ENCODE measurements at places on chromosomes 3 and 15. TPM values are rescaled to one million over a fixed set of nuclear protein-coding genes. Genes with fewer than 3 reads are reported as not detected.

GRCh38 chr3:44114142-44114541 is 127.5 kb upstream of the TOPAZ1 start:
- no peak overlapping the region for H3K4me3 ChIP-seq
- peak; percentile 47 for DNase-seq
- H3K4me1 ChIP-seq: no peaks in the 10 kb centered on the region
- H3K27me3 ChIP-seq: no peaks in the 10 kb centered on the region

DNA sequence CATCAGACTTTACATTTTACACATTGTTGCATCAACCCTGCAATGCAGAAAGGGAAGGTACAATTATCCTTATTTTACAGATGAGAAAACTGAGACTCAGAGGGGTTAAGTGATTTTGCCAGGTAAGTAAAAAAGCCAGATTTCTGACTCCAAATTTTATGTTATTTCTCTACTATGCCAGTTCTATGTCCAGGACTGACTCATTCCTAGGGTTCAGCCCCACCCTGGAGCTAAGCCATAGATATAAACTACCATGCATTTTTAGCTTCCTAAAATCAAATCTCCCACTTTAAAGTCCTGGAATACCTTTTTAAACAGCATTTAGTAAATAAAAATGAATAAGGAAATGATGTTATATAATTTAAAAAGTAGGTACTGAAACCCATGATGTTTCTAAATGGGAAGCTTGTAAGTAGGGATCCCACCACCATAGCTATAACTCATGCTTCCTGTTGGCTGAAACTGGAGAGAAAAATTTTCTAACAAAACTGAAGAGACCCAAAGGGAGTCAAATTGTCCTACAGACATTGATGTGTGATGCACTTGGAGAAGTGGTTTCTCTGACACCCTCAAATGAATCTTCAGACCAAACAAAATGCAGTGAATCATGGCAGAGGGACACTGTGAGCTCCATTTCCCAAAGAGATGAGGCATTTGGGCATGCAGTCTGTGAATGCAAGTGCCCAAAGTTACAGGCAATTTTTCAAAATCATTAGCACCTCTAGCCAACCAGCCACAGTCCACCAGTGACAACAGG is 301.7 kb upstream of the UMPS start:
- DNase-seq: no peak
- peaks cover 2% of the 10 kb centered on the region for H3K4me1 ChIP-seq
- H3K4me3 ChIP-seq: no peak overlapping the region
- peak overlapping the region; percentile 74 for H3K27ac ChIP-seq
- H3K27me3 ChIP-seq: no peaks in the 10 kb centered on the region

DNA sequence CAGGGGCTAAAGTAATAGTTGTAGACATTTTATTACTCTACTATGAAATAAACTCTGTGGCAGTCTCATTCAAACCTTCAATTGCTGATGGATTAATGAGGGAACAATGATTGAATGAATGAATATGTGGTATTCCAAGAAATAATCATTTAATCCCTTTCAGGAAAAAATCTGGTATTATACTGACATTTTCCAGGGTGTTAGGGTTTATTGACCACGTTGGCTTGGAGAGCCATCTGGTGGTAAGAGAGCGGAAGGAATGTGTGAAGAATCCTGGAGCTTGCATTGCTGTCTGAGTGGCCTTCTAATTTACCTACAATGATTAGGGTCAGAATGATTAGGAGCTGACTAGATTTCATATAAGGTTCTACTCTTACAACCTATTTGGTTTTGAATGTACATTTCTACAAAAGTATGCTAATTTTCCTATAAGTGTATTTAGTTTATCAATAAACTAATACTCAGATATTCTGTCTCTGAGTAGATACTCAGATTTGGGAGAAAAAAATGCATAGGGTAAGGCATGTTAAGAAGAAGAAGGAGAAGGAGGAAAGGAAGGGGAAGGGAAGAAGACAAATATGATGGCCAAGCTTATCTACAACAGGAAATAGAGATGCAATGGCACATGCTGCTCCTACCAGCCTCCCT is 249.9 kb downstream of the ROBO1 start:
- no peaks in the 10 kb centered on the region for H3K36me3 ChIP-seq
- H3K4me3 ChIP-seq: no peak overlapping the region
- no peak overlapping the region for H3K27ac ChIP-seq
- DNase-seq: no peak
- H3K4me1 ChIP-seq: no peaks in the 10 kb centered on the region

DNA sequence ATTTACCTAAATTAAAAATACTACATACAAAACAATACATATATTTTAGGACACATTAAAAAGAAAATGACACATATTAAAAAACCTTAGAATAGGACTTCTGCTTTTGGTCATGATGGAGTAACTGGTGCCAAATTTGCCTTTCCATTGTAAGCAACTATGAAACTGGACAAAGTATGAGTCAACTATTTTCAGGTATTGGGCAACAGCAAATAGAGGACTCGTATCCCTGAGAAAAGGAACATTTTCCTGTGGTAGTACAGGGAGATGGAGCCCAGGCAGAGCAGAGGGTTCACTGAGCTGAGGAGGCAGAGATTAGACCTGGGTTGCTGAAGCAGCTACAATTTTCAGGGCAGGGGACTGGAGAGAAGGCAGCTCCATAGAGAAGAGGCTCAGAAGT is 14.7 kb downstream of the CCR1 start:
- H3K27me3 ChIP-seq: no peaks in the 10 kb centered on the region
- H3K36me3 ChIP-seq: no peaks in the 10 kb centered on the region
- no peak for DNase-seq

DNA sequence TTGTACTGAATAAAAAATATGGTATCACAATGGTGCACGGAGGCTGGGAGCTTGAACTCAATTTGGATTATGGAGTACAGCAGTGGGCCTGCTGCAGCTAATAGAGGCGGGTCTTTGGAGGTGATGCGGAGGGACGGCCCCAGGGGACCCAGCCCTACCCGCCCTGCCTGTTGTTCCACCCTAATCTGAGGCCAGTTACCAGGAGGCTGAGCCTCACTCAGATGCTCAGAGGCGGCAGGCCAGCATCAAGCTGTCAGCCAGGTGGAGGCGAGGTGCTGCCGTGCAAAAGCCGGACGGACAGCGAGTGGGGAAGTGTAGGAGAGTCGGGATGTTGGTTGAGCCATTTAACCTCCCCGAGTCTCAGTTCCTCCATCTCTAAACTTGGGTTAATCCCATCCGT is 218.5 kb upstream of the RGMA start:
- no peaks in the 10 kb centered on the region for H3K4me1 ChIP-seq
- H3K27ac ChIP-seq: no peak overlapping the region

GRCh38 chr15:89441295-89441812 is 55.0 kb downstream of the RHCG start:
- H3K4me3 ChIP-seq: no peak overlapping the region
- DNase-seq: no peak
- no peak overlapping the region for H3K27ac ChIP-seq
- no peaks in the 10 kb centered on the region for H3K4me1 ChIP-seq
- H3K36me3 ChIP-seq: no peaks in the 10 kb centered on the region

DNA sequence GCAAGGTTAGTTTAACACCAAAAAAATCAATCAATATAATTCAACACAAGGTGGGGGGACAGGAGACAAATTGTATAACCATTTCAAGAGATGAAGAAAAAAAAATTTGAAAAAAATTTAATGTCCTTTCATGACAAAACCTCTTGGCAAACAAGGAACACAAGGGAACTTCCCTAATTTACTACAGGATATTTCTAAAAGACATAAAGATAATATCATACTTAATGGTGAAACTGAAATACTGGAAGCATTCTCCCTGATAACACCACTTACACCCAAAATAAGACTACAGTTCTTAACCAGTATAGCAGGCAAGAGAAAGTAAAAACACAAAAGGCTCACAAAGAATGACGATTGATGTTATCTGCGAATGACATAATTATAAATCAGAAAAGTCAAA is 44.7 kb downstream of the IFT57 start:
- no peaks in the 10 kb centered on the region for H3K27me3 ChIP-seq
- no peak for DNase-seq
- H3K4me1 ChIP-seq: no peaks in the 10 kb centered on the region
- H3K36me3 ChIP-seq: no peaks in the 10 kb centered on the region
- no peak overlapping the region for H3K4me3 ChIP-seq

The SENP5 gene
- total RNA-seq: 40.3 TPM

Measured in aorta (tissue), 5 donors.